CD4-positive, alpha-beta memory T cell (primary cell): ENCODE measurements at places on chromosomes 13 and 19. TPM values are rescaled to one million over a fixed set of nuclear protein-coding genes. Genes with fewer than 3 reads are reported as not detected.

The AMH gene
- 12.7 TPM for total RNA-seq

DNA sequence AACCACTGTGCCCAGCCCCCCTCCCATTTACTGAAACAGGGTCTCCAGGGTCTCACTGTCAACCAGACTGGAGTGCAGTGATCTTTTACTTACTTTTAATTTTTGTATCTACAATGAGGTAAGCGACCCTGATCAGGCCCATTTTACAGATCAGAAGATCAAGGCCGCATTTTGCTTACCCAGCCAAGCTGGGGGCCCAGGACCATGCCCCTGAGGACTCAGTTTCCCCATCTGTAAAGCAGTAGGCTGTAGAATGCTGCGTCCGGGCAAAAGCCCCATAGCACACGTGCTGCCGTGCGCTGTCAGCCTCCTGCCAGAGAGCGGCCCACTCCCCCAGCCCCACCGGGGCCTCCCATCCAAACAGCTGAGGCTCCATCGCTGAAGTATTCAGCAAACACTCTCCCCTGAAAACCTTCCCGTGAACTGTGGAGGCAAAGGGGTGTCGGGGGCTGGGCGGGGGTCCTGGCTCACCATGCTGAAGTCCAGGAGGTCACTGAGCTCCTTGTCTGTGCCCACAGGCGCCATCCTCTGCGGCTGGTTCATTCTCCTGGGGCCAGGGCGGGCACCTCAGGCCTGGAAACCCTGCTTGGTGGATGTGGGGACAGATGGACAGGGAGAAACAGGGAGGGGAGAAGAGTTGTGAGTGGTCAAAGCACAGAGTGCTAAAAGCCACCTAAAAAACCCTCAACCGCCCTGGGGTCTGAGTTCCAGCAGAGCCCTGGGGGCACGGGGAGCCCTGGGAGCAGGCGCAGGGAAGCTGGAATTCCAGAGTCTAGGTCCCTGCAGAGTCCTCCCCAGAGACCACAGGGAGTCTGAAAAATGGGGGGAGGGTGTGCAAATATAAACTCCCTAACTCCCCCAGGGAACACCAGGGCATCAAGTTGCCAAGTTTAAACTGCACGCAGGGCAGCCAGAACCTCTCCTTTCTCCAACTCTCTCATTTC, 2.4 kb downstream of the TCF3 start:
- peaks cover 17% of the 10 kb centered on the region for H3K4me1 ChIP-seq
- peak overlapping the region; percentile 56 for H3K27ac ChIP-seq

The CPB2 gene
- total RNA-seq: not detected

DNA sequence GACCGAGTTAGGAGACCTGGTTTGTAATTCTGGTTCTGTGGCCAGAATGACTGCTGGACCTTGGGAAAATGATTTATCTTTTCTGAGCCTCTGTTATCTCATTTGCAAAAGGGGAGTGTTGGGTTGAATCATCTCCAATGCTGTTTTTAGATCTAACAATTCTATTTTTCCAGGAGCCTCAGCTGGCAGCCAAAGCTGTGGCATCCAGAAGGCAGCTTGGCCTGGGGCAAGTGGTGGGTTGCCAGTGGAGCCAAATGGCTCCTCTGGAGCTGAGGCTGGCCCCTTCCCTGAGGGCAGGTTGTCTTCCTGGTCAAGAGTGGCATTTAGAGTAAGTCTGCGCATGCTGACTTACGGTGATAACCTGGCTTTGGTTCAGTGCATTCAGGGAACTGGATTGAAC, 21.3 kb downstream of the B3GLCT start:
- no peak overlapping the region for H3K4me3 ChIP-seq
- H3K27ac ChIP-seq: no peak overlapping the region
- no peak for DNase-seq
- no peaks in the 10 kb centered on the region for H3K36me3 ChIP-seq

The ZNF426 gene
- 18.2 TPM for total RNA-seq

DNA sequence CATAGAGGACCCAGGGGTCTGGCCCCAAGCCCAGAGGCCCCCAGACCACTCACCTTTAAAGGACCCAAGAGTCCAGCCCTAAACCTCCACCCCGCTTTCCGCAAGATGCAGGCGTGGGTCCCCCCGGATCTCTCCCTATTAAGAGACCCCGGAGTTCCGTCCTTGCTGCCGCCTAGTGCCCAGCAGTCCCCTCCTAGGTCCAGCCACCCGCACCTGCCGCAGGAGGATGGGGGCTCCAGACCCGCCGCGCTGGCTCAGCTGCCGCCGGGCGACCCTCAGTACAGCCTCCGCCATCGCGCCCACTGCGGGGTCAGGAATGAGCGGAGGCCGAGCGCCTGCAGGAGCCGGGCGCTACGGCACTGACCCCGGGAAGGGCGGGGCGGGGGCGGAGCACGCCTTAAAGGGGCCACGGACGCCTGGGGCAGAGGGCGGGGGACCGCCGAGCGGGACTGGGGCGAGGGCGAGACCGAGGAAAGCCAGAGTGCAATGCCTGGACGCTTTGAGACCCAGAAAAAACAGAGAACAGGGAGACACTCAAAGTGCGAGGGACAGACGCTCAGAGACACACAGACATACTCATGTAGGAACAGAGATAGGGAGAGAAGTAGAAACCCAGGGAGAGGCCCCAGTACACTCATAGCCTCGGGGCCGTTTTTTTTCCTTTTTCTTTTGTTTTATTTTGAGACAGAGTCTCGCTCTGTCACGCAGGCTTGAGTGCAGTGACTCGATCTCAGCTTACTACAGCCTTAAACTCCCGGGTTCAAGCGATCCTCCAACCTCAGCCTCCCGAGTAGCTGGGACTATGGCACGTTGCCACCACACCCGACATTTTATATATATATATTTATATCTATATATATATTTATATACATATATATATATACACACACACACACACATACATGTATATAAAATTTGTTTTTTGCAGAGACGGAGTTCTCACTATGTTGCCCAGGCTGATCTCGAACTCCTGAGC, at the start of gene ETHE1:
ETHE1 (minus strand) TSS at position 318 of the 976 bp plus-strand sequence; CDS start at position 294, 24 bp downstream.
- DNase-seq: peak; percentile 68
- peaks cover 27% of the 10 kb centered on the region for H3K4me1 ChIP-seq
- H3K27ac ChIP-seq: peak within 1 kb of the TSS; percentile 67
- no peaks in the 10 kb centered on the region for H3K27me3 ChIP-seq
- peak within 1 kb of the TSS; percentile 90 for H3K4me3 ChIP-seq

The ZSCAN4 gene
- not detected for total RNA-seq

- H3K4me3 ChIP-seq: no peak overlapping the region
- no peaks in the 10 kb centered on the region for H3K36me3 ChIP-seq
- H3K27me3 ChIP-seq: peaks cover 12% of the 10 kb centered on the region
- DNase-seq: no peak
- H3K27ac ChIP-seq: no peak overlapping the region
- H3K4me1 ChIP-seq: peaks cover 7% of the 10 kb centered on the region
These were observed 35.4 kb upstream of the MCF2L start for GRCh38 chr13:112933649-112934048.

DNA sequence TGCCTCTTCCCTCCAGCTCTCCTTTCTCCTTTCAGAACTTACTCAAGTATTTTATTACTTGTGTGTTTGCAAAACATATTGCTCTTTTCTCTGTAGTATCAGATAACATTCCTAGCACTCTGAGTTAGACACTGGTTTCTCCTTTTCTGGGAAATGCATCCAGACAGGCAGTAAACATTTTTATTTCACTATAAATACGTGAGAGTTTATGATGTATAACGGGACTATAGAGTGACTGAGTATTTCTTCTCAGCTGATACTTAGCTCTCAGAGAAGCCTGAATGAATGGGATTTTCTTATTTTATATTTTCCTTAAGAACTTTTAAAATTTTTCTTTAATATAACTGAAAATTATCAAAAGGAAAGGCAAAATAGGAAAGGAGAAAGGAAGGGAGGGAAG, 211.2 kb upstream of the EDNRB start:
- H3K27me3 ChIP-seq: no peaks in the 10 kb centered on the region
- H3K4me1 ChIP-seq: no peaks in the 10 kb centered on the region
- H3K27ac ChIP-seq: no peak overlapping the region
- no peak overlapping the region for H3K4me3 ChIP-seq
- no peak for DNase-seq

- no peaks in the 10 kb centered on the region for H3K27me3 ChIP-seq
- peak overlapping the region; percentile 35 for H3K4me3 ChIP-seq
- H3K27ac ChIP-seq: peak overlapping the region; percentile 14
- H3K4me1 ChIP-seq: peaks cover 61% of the 10 kb centered on the region
- DNase-seq: no peak
- H3K36me3 ChIP-seq: no peaks in the 10 kb centered on the region
These were observed 78.7 kb downstream of the SHISA2 start for GRCh38 chr13:25973085-25973484.

DNA sequence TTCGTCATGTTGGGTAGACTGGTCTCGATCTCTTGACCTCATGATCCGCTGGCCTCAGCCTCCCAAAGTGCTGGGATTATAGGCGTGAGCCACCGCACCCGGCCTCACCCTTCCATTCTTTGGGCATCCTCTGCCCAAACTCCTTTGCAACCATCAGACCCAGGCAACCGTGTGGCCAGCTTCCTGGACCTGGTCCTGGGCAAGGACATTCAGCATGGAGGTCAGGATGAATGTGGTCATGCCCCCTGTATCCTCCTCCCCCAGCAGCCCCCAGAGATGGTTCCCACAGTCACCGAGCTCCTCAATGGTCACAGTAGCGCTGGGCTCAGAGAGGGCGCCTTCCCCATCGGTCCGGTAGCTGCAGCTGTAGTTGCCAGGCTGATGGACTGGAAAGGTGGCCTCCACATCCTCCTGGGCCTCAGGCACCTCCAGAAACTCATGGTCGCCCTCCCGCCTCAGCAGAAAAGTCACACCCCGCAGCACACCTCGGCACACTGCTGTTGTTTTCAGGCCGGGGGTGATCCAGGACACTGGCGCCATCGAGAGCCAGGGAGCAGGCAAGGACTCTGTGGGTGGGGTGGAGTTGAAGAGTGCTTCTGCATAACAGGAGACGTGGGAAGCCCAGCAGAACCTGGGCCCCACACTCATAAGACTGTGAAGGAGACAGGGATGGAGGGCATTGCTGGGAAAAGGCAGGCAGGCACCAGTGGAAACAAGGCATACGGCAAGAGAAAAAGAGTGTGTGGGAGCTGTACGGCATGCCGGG, 1.1 kb downstream of the A1BG start:
- no peaks in the 10 kb centered on the region for H3K36me3 ChIP-seq
- no peak overlapping the region for H3K4me3 ChIP-seq
- H3K4me1 ChIP-seq: peaks cover 26% of the 10 kb centered on the region
- H3K27ac ChIP-seq: no peak overlapping the region
- H3K27me3 ChIP-seq: no peaks in the 10 kb centered on the region
- no peak for DNase-seq

DNA sequence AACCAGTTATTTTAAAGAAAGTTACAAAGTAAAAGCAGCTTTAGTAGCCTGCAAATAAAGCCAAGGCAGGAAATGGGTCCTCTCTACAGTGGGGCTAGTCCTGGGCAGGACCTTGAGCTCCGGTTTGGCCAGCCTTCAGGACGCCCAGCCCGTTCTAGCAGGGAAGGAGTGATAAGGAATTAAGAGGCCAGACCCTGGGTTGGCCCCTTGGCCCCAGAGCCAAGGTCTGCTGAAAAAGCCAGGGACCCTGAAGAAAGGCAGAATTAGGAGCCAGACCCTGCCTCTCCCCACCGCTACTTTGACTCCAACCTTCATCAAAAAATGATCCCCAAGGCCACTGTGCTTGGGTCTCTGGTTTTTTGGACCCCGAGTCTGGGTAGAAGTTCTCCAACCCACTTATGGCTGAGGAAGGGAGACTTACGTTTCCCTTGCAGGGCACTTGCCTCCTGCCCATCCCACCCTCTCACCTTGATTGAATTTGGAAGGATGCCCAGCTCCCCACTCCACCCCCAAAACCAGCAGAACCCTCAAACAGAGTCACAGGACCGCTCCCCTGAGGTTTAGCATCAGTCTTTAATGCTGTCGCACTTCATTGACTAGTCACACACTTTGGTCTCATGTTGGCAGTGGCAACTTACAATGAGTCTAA, 3.9 kb downstream of the DNAJB1 start:
- no peaks in the 10 kb centered on the region for H3K27me3 ChIP-seq
- H3K4me1 ChIP-seq: peaks cover 40% of the 10 kb centered on the region
- H3K36me3 ChIP-seq: peaks cover 36% of the 10 kb centered on the region
- peak overlapping the region; percentile 24 for H3K27ac ChIP-seq

The MYO9B gene
- total RNA-seq: 181 TPM

DNA sequence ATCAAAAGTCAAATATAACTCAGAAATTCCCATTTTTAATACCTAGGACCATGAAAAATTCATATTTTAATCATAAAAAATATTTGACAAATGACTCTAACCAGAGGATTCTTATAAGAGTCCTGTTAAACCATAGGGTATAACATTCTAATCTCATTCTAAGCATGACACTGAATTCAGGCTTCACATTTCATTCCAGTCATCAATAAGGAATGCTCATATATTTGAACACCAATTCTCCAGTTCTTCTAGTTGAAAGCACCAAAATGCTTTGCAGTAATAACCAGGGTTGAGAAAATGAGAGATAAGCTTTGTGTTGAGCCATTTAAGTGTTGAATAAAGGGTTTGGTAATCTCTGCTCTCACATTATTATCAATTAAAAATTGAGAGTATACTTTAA, 147.5 kb downstream of the VWA8 start:
- H3K36me3 ChIP-seq: peaks cover 6% of the 10 kb centered on the region
- H3K4me3 ChIP-seq: no peak overlapping the region
- no peak overlapping the region for H3K27ac ChIP-seq
- no peaks in the 10 kb centered on the region for H3K27me3 ChIP-seq
- peaks cover 16% of the 10 kb centered on the region for H3K4me1 ChIP-seq

The ATP7B gene
- 1.4 TPM for total RNA-seq

The CYP2S1 gene
- 0.28 TPM for total RNA-seq

GRCh38 chr13:64327505-64328194, 2902.5 kb downstream of the PCDH9 start:
- no peak overlapping the region for H3K27ac ChIP-seq
- no peaks in the 10 kb centered on the region for H3K27me3 ChIP-seq
- no peaks in the 10 kb centered on the region for H3K4me1 ChIP-seq
- H3K36me3 ChIP-seq: no peaks in the 10 kb centered on the region
